ENCODE measurements at places on chromosomes 5 and 9.

GRCh38 chr5:57592236-57592635 lies 109.6 kb upstream of the ACTBL2 start:
- DNase-seq, result no peak

DNA sequence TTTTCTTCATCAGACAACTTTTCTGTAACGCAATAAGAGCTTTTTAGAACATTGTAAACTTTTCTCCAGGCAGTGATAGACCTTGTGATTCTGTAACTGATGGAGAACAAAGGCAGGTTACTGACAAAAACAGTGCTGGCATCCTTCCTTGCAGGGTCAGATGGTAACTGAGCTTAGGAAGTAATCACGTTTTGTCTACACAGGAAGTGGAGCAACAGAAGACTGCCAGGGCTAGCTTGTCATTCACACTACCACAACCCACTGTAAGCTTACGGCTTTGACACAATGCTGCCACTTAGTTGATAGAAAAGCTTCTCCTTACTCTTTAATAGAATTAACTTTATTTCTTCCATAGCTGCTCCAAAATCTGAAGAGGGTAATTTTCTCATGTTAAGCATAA lies 46.8 kb downstream of the FBN2 start:
- DNase-seq, result no peak

- no peak for DNase-seq
These were observed 42.5 kb downstream of the SEMA4D start for GRCh38 chr9:89455356-89455824.

DNA sequence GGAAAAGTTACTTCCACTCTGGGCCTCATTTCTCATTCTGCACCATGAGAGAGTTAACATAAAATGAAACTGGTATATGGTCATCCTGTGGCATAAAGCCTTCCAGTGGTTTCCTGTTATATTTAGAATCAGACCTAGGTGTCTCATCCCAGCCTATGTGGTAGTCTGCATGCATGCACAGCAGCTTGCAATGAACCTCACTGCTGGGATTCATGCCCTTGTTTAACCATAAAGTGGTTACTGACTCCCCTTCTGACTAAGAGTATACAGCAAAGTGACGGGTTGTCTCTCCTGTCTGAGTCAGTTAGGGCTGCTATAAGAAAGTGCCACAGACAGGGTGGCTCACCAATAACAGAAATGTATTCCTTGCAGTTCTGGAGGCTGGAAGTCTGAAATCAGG lies 14.7 kb upstream of the TDRD7 start:
- DNase-seq, result no peak

DNA sequence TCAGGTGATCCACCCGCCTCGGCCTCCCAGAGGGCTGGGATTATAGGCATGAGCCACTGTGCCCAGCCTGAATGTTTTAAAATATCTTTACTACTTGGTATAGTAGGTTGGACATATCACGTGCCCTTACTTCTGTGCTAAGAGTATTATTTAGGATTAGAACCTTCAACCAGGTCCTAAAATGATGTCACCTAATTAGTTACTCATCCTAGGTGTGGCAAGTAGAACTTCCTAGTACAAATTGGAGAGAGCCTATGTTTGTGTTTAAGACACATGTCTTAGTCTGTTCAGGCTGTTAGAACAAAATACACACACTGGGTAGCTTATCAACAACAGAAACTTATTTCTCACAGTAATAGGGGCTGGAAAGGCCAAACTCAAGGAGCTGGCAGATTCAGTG lies 51.5 kb downstream of the ZFAND5 start:
- no peak for DNase-seq
